Naive thymus-derived CD8-positive, alpha-beta T cell (primary cell): ENCODE measurements at places on chromosomes 3 and 15.

- no peak overlapping the region for H3K27ac ChIP-seq
- no peak overlapping the region for H3K4me3 ChIP-seq
- DNase-seq = no peak
- no peaks in the 10 kb centered on the region for H3K4me1 ChIP-seq
Measured at GRCh38 chr3:99186016-99186415, 284.5 kb upstream of the DCBLD2 start.

DNA sequence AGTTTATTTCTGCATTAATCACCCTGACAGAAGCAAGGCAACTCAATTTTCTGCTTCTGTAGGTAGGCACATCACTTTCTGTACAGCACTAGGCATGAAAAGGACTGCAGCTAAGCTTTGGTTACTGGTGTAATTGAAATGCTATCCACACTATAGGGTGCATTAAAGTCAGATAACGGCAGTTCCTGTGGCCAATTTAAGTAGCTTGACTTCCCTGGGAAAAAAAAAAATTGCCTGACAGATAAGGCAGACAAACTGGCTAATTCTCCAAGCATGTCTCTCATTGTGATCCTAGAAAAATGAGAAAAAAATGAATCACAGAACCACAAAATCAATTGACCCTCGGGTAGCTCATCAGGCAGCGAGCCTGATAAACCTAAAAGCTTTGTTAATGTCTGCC lies 151.4 kb downstream of the MEIS2 start:
- DNase-seq = no peak
- no peaks in the 10 kb centered on the region for H3K36me3 ChIP-seq
- H3K27ac ChIP-seq = no peak overlapping the region
- H3K27me3 ChIP-seq = peaks cover 8% of the 10 kb centered on the region

GRCh38 chr15:65938604-65939003 lies 69.3 kb downstream of the RAB11A start:
- H3K27me3 ChIP-seq = peaks cover 3% of the 10 kb centered on the region
- no peak overlapping the region for H3K27ac ChIP-seq
- no peaks in the 10 kb centered on the region for H3K36me3 ChIP-seq
- DNase-seq = no peak

DNA sequence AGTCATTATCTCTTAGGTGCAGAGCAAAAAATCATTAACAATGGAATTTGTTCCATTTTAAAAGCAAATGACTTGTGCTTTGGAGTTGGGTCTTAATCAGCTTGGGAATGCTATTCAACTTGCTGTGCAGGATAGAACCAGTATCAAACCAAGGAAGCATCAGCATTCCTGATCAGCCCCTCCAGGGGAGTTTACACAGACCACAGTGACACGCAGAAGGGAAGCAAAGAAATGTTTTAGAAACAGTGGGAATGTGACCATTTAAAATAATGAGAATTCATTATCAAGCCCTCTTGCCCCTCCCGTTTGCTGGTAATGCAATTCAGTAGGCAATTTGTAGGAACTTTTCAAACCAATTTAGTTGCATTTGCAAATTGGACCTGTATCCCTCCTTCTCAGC lies 155.1 kb downstream of the LRTM1 start:
- no peak for DNase-seq
- H3K4me1 ChIP-seq = no peaks in the 10 kb centered on the region
- peaks cover 6% of the 10 kb centered on the region for H3K27me3 ChIP-seq
